ENCODE measurements at places on chromosomes 5 and 9.

DNA sequence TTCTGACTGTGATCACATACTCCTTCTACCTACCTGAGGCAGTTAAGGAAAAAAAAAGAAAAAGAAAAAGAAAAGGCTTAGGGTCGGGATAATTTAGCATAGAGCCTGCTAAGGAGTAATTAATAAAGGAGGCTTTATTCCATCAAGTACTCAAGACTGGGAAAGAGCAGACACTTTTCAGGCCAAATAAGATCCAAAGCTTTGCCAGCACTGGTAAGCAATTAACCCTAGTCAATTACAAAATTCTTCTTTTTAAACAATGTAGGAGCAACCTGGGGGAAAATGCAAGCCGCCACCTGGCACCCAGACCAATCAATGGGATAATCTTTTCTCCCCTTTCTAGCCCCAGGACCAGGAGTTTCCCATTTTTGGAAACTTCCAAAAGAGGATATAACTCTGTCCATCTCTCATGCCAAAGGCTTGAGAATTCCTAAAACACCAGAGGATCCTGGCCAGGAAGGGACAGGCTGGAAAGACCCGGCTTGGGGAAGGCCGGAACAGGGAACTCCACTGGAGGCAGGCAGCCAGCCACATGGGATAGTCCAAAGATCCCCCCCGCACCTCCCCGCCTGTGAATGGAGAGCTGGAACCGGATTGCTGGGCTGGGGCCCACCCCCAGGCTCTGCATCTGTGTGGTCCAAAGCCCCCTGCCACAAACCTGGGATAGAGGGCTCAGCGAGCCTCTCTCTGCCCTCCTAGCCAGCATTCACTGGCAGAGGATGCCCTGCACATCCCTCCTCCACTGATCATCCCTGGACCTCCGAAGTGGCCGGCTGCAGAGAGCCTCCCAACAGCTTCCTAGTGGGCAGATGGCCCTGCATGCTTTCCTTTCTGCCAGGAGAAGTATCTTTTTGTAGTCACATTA lies 117.8 kb downstream of the ZNF354C start:
- no peak for DNase-seq

- DNase-seq: no peak
Measured at GRCh38 chr5:31392061-31392460, 139.8 kb downstream of the DROSHA start.

DNA sequence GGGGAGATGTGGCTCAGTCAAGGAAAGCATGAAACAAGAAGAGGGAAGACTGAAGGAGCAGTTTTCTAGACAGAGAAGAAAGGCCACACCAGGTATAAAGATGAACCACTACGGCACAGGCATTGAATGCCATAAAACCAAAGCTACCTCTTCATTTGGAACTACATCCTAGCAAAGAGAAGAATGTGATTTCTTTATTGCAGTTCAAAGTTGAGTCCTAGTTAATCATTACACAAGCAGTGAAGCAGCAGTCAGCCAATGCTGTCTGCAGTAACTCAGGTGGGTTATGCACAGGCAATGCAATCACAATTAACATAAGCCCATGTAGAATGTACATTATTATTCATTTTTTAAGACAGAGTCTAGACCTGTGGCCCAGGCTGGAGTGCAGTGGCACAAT lies 21.7 kb upstream of the PCAT7 start:
- DNase-seq: no peak

GRCh38 chr5:9042241-9042640 lies 503.6 kb downstream of the SEMA5A start:
- DNase-seq: no peak

DNA sequence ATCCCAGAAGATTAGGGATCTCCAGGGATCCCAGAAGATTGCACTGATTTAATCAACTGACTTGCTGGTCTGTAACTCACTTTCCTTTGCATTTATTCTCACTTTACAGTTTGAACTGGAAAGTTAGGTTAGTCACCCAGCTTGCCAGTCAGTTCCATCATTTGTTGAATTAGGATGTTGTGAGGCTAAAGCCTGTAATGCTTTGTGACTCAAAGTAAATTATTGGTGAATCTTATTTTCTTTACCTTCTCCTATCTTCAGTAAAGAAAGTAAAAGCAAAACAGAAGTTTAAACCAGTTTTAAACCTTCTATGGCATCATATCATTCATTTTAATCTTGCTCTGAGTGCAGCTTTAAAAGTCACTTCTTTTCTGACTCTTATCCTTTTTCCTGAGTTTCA lies 85.8 kb downstream of the SLC44A1 start:
- DNase-seq: no peak

- DNase-seq: no peak
Measured at GRCh38 chr9:94824913-94825610, 98.6 kb downstream of the AOPEP start.

GRCh38 chr9:136597141-136597885 lies 51.5 kb upstream of the NOTCH1 start:
- DNase-seq: no peak

DNA sequence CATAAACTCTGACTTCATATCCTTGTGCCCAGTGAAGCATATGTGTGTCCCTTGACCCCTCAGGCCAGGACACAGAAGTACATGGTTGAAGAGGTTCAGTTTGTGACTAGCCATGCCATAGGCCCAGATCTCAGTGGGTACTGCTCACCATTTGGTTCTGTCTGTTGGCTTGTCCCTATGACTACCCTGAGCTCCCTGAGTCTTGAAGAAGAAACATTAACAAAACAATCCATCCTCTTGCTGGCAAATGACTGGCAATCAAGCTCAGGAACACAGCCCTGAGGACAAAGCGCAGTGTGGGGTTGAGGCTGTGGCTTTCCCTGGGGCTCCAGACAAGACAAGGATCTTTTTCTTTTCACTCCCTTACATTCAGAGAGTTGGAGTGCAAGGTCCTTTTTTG lies 46.3 kb downstream of the TNFAIP8 start:
- peak; percentile 94 for DNase-seq

GRCh38 chr9:5629312-5630080 lies 589 bp downstream of the RIC1 start:
- peak; percentile 59 for DNase-seq

GRCh38 chr5:113278976-113279375 lies 155.8 kb downstream of the TSSK1B start:
- no peak for DNase-seq

- DNase-seq: no peak
Measured at GRCh38 chr5:137372016-137372772, 126.9 kb downstream of the SPOCK1 start.

- no peak for DNase-seq
Measured at GRCh38 chr5:122727112-122727541, 47.8 kb upstream of the SNX2 start.

DNA sequence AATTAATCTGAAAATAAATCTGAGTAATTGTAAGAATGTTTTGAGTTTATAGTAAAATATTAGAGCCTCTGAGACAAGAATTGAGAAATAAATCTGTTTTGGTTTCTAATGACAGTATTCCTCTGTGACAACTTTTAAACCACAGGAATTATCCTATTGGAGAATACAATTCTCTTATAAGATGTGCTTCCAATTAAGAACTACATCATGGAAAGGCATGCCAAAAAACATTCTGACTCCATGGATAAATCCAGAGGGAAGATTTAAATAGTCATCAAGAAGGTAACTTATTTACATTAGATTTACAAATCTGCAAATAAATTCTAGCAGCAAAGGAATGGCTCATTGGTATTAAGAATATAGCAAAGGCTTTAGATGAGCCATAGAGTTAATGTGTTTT lies 178.3 kb upstream of the ACOT12 start:
- DNase-seq: no peak

GRCh38 chr5:166211640-166212039 lies 2079.8 kb upstream of the WWC1 start:
- DNase-seq: no peak
